ENCODE measurements at places on chromosomes 13 and 19.

DNA sequence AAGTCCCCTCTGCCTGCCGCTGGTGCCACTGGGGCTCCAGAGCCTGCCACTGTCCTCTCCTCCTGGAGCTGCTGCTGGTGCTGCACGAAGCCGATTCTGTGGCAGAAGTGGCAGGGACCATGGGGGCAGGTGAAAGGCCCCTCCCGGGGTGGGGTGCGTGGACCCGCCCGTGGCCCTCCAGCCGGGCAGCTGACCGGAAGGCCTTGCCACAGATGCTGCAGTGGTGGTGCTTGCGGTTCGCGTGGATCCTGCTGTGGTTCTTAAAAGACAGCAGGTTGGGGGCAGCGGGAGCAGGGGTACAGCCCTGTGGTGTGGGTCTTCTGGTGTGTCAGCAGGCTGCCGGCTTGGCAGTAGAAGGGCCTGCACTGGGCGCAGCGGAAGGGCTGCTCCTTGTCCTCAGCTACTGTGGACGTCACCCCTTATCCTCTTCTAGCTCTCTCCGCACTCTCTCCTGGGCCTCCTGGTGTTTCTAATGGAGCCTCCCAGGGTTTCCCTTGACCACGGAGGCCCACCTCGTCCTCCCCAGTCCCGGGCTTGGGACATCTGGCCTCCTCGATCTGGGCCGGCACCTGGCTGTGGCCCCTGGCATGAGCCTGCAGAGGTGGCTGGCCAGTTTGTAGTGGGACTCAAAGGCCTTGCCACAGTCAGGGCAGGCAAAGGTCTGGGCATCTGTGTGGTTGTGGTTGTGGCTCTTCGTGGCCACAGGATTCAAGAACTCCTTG is 380.4 kb downstream of the OLFM4 start:
- DNase-seq, result no peak

GRCh38 chr13:98515818-98516465 is 61.0 kb downstream of the STK24 start:
- no peak for DNase-seq

DNA sequence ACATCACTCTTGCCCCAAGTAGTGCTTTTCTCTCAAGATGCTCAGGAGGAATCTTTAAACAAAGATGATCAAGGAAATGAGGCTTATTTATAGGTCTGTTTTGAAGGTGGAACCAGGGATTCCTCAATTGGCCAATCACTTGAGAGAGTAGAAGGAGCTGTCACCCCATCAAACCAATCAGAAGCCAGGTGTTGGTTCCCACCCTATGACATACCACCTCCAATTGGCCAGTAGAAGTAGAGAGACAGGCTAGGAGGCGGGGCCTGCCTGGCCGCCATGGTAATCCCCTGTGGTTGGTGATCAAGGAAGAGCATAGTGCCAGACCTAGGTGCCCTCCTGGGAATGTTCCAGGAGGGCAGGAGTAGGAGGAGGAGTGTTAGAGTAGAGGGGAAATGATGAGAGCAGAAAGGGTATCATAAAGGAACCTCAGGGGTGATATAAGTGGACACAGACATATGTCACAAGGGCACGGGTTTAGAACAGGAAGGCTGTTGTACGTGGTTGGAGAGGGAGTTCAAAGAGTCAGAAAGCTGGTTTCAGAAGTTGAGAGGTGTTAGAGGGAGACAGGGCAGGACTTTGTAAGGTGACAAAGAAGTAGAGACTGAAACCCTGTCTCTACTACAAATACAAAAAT is 10.5 kb downstream of the PMIS2 start:
- no peak for DNase-seq

DNA sequence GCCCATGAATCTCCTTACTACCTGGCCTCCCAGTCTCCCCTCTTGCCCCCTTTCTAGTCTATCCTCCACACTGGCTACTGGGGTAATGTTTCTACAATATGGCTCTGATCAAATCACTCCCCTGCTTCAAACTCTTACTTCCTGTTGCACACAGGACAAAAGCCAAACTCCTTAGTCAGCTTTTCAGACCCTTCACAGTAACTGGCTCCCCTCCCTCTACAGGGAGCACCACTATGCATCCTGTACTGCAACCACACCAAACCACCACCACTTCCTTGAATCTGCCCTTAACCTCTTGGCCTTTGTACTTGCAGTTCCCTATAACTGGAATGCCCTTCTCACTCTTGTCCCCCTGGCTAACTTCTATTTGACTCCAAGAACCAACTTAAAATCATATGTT is 32.2 kb downstream of the DEDD2 start:
- DNase-seq, result no peak

GRCh38 chr19:34359954-34360315 is 5.1 kb upstream of the GPI start:
- DNase-seq, result no peak

GRCh38 chr19:4713384-4713951 is 10.2 kb downstream of the DPP9 start:
- DNase-seq, result no peak

DNA sequence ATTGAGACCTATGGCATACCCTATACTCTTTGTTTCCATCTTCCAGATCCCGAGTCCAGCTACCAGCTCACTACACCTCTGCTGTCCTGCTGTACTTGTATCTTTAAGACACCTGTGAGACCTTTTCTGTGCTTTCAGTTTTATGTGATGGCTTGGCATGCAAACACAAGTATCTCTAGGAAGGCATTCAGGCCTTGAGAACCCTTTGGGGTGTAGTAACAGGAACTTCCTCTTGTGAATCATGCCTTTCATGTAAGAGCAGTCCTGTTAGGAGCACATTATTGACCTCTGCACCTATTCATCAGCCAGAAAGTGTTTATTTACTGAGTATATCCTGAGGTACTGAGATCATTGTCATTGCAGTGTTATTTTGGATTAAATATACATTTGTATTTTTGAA is 87.0 kb upstream of the HTR2A start:
- no peak for DNase-seq

GRCh38 chr19:2500841-2501261 is 24.9 kb downstream of the GADD45B start:
- no peak for DNase-seq

DNA sequence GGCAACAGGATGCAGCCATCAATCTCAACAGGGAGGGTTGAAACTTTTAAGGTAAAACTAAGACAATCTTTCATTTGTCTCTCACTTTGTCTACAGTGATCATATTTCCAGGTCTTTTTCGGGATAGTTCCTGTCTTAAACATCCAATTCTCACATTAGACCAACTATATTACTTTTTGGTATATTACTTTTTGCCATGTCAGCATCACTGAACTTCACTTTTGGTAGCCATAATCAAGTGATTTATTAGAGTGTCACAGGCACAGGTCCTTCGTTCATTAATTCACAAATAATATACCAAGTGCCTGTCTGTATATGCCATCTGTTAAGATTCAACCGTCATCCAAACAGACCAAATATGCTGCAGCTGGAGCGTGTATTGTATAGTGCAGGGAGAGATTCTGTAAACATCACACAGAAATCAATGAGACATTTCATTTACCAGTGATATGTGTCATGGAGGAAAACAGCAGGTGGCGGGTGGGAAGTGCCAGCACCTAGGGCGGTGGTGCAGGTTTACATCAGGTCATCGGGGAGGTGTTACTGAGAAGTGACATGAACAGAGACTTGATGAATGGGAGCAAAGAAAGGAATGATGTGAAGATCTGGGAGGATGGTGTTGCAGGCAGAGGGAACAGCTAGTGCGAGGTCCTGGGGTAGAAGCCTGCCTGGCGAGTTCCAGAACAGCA is 24.9 kb downstream of the ARHGEF7 start:
- DNase-seq, result peak; percentile 90

DNA sequence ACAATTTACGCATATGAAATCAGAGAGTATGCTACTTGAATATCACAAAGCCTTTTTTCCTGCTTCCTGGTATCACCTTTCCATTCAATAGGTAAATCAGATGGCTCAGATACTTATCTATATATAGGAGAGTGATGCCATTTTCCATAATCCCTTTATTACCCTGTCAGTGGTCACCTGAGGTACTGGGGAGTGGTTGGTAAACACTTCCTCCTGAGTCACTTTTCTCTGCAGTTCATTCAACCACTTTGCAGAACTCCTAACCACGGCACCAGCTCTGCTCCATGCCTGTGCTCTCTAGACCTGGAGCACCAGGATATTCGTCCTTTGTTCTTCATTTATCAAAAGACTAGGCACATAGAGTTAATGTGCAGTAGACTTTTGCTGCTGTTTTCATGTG is 748.5 kb upstream of the KLHL1 start:
- DNase-seq, result no peak

GRCh38 chr19:55341595-55342531 is 2.2 kb downstream of the KMT5C start:
- no peak for DNase-seq

GRCh38 chr19:5091018-5091683 is 122.2 kb downstream of the KDM4B start:
- no peak for DNase-seq

DNA sequence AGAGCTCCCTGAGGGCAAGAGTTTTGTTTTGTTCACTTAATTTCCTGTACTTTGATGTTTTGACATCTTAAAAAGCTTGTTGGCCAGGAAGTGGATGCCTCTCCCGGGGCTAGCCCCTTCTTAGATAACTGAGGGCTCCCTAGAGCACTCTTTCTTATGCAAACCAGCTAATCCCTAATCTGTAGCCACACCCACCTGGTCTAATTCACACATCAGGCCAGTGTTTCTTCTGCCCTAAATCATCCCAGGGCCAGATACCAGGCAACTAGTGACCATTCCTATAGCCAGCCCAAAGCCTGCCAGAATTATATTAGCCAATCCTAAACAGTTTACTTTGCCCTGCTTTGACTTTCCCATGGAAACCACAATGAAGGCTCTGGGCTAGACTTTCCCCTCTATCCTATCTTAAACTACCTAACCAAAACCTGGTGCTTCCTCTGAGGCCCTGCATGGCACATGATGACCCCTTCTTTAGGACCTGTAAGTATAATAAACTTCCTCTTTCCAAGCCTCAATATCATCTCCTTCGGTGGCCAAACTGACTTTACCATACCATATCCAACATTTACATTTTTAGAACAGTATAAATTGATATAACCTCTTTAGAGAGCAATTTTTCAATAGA is 24.8 kb downstream of the WBP4 start:
- no peak for DNase-seq

DNA sequence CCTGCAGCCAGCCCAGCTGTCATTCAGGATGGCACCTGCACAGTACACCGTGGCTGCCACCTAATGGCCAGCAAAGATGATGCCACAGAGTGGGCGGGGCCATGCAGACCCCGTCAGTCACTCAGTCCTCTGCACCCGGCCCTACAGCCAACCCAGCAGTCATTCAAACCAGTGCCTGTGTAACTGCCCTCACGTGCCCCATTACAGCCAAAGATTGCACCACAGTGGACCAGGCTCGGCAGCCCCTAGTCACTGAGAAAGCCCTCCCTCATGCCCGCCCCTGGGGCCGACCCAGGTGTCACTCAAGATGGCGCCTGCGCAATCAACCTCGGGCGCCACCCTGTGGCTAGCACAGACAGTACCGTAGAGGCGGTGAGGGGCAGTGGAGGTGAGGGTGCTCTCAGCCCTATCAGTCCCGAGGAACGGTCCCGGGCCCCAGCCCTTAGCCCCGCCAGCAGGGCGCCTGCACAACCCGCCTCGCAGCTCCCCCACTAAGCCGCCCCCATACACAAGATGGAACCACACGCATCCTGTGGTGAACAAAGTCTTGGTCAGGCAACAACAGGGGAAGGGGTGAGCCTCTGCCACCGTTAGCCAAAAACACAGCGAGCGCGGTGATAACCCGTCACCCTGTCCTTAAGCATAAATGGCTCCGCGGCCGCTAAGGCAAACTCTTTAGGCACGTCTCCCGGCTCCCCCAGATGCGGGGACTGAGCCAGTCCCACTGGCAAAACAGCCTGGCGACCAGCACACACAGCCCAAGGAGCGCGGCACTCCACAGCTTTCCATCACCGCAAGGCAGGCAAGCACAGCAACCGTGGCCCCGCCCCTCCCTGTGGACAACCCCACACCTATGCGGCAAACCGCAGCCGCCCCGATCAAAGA is 2.3 kb downstream of the PEG3 start:
- no peak for DNase-seq

DNA sequence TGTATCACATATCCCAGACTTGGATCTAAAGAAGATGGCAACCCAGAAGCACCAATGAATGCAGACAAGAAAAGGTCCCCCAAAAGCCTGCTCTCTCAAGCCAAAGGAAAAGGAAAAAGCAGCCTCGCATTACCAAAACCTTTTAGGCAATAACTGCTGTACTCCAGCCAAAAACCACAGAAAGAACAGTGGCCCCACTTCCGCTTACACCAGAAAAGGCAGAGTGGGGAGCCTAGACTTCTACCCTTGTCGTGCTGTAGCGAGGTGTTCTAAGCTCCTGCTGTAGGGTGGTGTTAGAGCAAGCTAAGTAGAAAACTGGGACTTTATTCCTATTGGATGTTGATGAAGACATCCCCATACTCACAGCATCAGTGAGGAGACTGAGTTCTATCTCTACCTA is 244.0 kb upstream of the RXFP2 start:
- no peak for DNase-seq

DNA sequence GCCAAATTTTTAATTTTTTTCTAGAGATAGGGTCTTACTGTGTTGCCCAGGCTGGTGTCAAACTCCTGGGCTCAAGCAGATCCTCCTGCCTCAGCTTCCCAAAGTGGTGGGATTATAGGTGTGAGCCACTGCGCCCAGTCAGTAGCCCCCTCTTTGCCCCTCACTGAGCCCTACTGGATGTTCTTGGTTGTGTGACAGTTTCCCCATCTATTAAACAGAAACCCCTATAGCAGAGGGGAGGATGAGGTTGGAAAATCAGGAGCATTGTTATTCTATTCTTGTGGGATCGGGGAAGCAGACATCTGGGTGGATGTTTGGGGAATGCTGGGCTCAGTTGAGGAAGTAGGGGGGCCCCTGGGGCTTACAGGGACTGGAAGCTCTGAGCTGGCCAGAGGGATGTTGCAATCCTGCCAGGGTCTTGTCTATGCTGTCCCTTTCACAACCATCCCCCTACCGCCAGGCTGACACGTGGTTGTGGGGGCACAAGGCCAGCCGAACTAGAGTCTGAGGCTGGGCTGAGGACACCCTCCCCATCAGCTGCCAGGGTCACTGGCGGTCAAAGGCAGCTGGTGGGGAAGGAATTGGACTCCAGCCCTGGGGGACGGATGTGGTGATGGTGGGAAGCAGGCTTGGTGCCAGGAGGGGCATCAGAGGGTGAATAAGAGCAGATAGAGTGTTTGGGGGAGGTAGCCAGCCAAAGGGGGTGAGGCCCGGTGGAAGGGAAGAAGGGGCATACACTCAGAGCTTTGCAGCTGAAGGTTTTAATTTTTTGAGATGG is 10.9 kb downstream of the APOC1 start:
- DNase-seq, result no peak

GRCh38 chr13:32001154-32001768 is 30.3 kb upstream of the FRY start:
- peak; percentile 29 for DNase-seq

- no peak for DNase-seq
Observed at GRCh38 chr13:49213997-49214916, 5.9 kb upstream of the MLNR start.

- DNase-seq, result no peak
Observed at GRCh38 chr19:14782626-14783409, 4.5 kb upstream of the ADGRE2 start.

GRCh38 chr19:38784224-38784623 is 4.8 kb upstream of the LGALS7B start:
- DNase-seq, result no peak

Data from NCI-H1694 treated with DMSO at 0.1 percent for 48 hours (cell line).